Stimulated activated CD4-positive, alpha-beta T cell treated with anti-CD3 and anti-CD28 coated beads, TNF-alpha, amount 100 ng/mL, for 4 hours (primary cell): ENCODE measurements at places on chromosomes 2 and 18.

GRCh38 chr2:85699325-85699724 lies 5.2 kb downstream of the GNLY start:
- DNase-seq: no peak

GRCh38 chr18:3493501-3494244 lies 43.7 kb downstream of the TGIF1 start:
- DNase-seq: no peak

DNA sequence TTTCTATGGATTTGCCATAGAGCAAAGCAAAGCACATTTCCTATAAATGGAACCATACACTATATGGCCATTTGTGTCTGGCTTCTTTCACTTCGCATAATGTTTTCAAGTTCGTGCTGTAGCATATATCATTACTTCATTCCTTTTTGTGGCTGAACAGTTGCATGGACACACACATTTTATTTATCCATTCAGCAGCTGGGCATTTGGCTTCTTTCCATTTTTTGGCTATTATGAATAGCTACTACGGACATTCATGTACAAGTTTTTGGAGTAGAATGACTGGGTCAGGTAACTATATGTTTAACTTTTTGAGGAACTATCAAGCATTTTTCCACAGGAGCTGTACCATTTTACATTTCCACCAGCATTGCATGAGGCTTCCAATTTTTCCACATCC lies 10.7 kb upstream of the SELENOI start:
- DNase-seq: no peak

DNA sequence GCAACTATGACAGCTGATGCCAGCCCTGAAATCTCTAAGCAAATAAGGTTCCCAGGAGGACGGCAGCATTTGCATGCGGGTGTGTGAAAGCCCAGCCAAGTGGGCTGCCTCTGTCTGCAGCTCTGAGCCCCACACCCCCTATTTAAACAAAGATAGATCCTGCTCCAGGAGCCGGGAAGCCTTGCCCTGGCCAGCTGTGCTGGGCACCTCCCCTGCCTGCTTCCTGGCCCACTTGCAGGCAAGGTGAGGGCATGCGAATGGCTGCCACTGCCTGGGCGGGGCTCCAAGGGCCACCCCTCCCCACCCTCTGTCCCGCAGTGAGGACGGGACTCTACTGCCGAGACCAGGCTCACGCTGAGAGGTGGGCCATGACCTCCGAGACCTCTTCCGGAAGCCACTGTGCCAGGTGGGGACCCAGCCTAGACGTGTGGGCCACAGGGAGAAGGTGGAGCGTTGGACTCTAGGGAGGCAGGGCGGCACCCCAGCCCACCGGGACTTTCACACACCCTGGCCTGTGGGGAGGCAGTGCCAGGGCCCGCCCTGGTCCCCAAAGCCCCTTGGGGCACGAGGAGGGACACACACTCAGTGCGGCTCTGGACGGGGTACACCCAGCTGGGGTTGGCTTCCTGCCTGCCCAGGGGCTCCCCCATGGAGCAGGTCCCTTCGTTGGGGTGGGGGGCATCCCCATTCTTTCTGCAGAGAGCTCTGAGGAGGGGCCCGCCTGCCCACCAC lies at the start of gene ANO7:
Gene ANO7, plus strand, starts transcription at position 317 of the 732 bp plus-strand sequence. CDS start 1,387 bp downstream, outside the sequence.
- no peak for DNase-seq

DNA sequence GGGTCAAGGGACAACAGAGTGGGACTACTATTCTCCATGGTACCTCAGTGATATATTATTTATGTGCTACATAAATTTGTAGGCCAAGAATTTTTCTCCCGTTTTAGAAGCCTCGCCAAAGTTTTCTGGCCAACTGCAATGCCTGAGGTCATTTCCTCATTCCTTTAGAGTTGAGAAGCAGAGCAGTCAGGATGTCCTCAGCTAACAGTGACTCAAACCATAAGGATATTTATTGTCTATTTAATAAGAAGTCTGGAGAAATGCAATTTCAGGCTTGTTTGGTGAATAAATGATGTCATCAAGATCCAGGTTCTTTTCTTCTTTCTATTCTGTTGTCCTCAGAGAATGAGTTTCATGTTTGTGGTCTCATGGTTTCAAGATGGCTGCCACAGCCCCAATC lies 91.0 kb downstream of the ADCYAP1 start:
- no peak for DNase-seq

- DNase-seq: no peak
Observed at GRCh38 chr2:9674891-9675414, 44.2 kb upstream of the YWHAQ start.

- DNase-seq: no peak
Observed at GRCh38 chr2:102522890-102523289, 49.9 kb downstream of the SLC9A4 start.

DNA sequence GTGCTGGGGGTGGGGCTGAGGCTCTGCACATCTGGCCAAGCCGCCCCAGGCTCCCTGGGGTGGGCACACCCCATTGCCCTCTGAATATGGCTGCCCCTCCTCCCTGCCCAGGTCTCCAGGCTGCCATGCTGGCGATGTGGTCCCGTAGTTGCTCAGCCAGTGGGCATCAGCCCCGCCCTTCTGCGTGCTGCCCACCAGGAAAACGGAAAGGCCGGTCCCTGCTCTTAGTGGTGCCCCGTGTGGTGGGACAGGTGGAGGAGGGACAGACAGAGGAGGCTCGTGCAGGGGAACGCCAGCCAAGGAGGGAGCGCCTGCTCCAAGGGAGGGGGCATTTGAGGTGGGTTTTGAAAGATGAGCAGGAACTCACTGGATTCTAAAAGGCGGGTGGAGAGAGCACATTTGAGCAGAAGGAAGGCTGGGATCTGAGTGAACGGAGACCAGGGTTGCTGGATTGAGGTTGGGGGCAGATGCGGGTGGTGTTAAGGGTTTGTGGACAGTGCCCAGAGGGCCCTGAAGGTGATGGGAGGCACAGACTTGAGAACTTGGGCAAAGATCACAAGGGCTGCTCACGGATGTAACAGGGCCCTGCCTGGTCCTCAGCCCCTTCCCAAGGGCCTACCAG lies 6.7 kb upstream of the B3GNT7 start:
- DNase-seq: no peak

- DNase-seq: no peak
Observed at GRCh38 chr2:158213773-158214172, 112.1 kb downstream of the UPP2 start.

GRCh38 chr2:22904126-22904684 lies 480.8 kb upstream of the KLHL29 start:
- DNase-seq: no peak

DNA sequence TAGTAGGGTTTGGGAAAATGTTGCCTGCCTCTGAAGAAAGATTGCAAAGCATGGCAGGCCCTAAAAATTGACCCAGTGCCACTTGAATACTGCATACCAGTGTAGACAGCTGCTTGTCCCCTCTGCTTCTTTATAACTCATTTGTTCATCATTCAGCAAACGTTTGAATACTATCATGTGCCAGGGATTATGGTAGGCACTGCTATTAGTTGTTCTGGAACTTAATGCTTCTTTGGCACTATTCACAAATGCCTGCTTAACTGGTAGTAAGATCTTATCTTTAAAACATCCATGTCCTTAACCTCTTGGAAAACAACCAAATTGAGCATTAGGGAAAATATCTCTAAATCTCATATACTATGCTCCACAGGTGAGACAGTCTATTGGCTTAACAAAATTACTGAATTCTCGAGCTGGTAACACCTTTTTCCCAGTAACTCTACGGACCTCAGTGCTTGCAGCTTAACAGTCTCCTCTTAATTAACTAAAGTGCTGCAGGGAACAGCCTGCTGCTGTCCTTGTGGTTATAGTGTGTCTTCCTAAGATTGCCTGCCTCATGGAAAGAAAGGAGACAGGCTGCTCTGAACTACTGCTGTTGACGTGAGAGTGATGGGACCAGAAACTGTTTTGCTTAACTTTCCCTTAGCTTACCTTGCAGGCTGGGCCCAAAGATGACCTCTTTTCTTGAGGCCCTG lies 93.2 kb downstream of the MIB1 start:
- DNase-seq: no peak

- DNase-seq: no peak
Observed at GRCh38 chr2:239574434-239575156, 173.8 kb upstream of the HDAC4 start.

DNA sequence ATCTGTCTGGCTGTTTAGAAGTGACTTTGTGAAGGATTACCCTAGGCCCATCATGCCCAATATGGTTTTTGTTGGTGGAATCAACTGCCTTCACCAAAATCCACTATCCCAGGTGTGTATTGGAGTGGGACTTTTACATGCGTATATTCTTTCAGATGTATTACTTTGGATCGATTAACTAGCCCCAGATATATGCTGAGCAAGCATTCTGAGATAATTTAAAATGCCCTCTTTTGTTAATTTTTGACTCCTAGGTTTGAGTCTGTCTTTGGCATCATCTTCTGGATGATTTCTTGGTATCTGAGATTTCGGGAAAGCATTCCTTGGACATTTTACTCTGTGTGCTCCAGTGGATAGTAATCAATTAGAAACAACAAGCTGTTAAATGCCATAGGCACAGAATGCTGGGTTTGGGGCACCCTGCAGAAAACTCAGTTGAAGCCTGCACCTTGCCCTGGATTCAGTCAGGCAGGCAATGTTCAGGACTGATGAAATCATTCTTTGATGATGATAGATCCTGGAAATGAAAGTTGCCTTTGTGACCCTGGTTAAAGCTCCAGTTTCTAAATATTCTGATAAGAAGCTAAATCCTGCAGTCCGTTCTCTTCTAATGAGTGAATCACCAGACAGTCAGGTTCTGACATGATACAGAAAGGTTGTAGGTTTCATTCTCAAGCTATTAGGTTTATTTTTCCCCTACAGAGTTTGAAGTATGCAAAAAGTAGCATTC lies 1.1 kb downstream of the UGT1A1 start:
- DNase-seq: no peak

DNA sequence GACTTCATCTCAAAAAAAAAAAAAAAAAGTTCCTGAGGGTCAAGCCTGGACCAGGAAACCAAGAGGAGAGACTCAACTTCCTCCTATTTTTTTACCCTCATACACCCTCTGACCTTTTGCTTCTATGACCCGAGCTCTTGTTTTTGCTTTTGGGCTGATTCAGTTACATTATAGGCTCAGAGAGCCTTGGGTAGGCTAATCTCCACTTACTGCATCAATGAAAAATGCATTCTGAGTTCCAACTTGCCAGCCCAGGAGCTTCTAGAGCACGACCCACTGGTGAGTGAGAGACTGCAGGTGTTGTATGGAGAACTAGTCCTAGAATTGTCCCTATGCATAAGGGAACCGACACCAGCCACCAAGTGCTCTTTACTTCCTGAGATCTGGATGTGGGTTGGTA lies 91.1 kb downstream of the CABLES1 start:
- DNase-seq: no peak

DNA sequence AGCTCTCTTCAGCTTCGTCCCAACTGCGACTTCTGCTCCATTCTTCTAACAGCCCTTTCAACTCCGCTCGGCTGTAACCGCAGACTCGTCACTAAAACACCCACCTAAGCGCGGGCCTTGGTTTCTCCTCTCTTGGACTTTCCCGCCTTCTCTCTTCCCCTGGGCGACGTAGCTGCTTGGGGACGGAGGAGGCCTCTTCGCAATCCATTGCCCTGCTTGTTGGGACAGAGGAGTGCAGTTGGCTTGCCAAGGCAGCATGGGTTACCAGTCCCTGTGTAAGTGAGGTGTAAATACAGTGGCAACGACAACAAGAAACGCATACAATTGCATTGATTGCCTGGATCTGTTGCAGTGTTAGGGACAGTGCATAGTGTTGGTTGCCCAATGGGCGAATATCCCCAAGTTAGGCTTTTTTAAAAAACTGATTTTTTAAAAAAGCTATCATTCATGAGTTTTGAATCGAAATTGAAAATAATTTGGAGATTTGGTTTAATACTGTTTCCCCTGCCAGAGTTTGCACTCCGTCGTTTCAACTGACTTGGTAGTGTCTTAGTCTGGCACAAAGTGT lies 484 bp upstream of the DARS1 start:
- peak; percentile 60 for DNase-seq

DNA sequence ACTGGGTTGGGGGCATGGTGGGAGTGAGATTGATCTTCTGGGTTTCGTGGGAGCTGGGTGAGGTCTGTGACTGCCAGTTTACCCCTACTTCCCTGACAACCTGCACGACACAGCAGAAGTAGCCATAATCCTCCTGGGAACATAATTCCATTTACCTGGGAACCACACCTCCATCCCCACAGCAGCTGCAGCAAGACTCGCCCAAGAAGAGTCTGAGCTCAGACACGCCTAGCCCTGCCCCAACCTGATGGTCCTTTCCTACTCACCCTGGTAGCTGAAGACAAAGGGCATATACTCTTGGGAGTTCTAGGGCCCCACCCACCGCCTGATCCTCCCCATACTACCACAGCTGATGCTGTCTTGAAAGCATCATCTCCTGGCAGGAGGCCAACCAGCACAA lies 43.8 kb downstream of the FLACC1 start:
- DNase-seq: no peak

- DNase-seq: no peak
Observed at GRCh38 chr2:176818617-176819016, 394.0 kb upstream of the HNRNPA3 start.

DNA sequence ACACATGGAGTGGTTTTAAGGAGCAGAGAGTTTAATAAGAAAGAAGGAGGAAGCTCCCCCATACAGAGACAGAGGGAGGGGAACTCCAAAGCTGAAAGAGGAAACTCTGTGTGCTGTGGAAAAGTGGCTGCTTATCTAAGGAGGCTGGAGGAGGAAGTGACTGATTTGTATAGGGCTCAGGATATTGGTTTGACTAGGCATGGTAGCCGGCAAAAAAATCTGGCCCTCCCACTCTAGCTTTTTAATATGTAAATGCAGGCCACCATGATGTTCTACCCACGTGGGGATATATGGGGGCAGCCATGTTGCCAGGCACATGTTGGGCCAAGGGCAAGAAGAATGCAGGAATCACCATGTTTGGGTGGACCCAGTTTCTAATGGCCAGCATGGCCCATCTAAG lies 64.3 kb downstream of the HNMT start:
- no peak for DNase-seq

DNA sequence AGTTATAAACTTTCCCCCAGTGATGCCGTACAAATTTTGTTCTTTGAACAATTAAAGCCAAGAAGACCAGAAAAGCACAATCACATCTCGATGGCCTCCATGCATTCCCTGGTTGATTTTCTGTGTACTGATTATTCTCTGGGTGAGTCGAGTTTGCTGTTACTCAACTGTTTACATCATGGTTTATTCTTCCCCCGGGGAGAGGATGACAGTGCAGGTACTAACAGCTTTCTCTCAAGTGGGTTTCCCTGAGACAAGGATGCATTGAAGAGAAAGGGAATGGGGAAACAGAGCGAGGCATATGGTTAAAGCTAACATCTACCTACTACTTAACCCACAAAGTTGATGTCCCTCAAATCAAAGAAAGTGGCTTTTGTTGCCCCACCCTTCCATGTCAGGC lies 410.8 kb upstream of the FANCL start:
- DNase-seq: no peak

GRCh38 chr2:29532436-29532835 lies 388.9 kb downstream of the ALK start:
- DNase-seq: no peak

DNA sequence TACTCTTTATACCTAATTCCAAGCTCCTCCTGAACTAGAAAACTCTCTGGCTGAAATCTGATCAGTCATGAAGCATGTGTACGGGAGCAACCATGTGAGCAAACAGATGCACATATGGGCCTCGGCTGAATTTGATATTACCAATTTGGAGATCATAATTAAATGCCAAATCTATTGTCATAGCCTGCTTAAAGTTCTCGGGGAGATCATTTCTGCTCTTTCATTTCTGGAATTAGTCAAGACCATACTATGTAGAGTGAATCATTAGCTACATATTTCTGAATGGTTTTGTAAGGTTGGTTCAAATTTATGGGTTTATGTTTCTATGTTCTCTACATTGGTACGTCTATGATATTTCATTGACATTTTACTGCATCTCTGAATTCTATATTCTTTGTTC lies 205.5 kb downstream of the UBE2E3 start:
- DNase-seq: no peak
